ENCODE measurements at places on chromosomes 3 and 15. TPM values are rescaled to one million over a fixed set of nuclear protein-coding genes. Genes with fewer than 3 reads are reported as not detected.

- DNase-seq: no peak
Observed at GRCh38 chr3:45986303-45986982, 9.2 kb downstream of the FYCO1 start.

- DNase-seq: no peak
Observed at GRCh38 chr3:30097022-30097650, 509.3 kb upstream of the TGFBR2 start.

DNA sequence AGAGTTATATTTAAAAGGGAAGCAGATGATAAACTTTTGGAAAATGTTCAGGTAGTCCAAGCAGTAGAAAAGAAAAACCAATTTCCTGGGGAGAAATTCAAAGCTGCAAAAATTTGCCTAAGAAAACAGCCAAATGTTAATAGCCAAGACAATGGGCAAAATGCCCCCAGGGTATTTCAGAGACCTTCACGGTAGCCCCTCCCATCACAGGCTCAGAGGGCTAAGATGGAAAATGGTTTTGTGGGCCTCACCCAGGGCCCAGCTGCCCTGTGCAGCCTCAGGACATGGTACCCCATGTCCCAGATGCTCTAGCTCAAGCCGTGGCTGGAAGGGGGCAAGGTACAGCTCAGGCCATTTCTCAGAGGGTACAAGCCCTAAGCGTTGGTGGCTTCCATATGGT, 391.0 kb downstream of the ZIC4 start:
- DNase-seq: no peak

EFCAB12 gene
- 3.5 TPM for polyA plus RNA-seq

DNA sequence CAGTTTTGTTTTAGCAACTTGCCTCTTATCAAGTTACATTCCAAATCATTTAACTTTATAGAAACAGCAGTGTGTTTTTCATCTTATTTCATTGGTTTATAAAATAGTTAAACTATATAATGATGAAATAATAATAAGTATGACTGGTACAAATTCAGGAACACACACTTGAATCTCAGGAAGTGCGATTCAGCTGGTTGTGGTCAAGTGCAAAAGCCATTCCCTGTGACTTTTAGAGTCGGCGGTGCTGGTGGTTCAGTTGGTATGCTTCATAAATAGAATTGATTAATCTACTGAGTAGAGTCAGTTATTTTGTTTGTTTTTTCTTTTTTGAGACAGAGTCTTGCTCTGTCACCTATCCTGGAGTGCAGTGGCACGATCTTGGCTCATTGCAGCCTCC, 22.7 kb downstream of the SACM1L start:
- DNase-seq: no peak

TGM4 gene
- polyA plus RNA-seq: not detected
